ENCODE measurements at places on chromosomes 12 and 14.

DNA sequence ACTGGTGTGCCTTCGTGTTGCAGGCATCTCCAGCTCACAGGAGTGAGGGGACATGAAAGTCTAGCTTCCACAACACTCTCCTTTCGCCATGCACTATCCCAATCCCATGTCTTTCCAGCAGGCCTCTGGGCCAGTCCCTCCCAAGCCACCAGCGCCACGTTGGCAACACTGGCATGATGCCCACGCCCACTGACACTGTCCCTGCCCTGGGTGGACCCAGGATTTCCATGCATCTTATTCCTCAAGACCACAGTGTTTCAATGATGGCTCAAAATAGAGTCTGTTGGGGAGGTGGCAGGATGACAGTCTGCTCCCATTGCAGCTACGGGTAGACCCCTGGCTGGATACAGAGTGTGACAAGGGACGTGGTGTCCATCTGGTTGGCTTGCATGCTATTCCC, 2.3 kb downstream of the SP7 start:
- no peak for DNase-seq

DNA sequence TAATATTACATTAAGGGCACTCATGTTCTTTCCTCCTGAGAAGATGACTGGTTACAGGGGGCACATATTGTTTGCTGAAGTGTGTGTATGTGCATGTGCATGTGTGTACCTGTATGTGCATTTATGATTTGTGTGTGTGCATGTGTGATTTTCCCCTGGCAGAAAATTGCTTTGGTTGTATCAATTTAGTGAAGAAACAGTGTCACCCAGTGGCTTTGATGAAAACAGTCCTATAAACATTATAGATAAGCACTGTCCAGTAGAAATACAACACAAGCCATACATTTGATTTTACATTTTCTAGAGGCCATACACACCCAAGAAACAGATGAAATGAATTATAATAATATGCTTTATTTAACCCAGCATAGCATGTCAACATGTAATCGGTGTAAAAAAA, 8.6 kb downstream of the PDE3A start:
- DNase-seq: no peak

DNA sequence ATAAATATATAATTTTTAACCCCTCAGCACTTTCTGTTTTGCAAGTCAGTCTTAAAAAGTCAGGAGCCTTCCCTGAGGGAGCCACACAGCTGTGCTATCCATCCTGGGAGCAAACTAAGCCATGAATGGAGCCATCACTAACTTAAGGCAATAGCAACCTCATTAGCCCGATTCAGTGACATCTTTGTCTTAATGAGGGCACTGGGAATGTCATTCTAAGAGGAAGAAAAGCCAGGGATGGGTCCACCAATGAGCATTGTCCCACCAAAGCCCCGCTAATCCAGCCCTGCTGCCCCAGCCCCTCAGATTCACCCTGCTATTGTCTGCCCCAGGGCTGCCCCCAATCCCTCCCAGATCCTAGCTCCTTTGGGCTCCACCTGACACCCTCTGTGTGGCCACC, 19.5 kb downstream of the GSC start:
- DNase-seq: no peak

DNA sequence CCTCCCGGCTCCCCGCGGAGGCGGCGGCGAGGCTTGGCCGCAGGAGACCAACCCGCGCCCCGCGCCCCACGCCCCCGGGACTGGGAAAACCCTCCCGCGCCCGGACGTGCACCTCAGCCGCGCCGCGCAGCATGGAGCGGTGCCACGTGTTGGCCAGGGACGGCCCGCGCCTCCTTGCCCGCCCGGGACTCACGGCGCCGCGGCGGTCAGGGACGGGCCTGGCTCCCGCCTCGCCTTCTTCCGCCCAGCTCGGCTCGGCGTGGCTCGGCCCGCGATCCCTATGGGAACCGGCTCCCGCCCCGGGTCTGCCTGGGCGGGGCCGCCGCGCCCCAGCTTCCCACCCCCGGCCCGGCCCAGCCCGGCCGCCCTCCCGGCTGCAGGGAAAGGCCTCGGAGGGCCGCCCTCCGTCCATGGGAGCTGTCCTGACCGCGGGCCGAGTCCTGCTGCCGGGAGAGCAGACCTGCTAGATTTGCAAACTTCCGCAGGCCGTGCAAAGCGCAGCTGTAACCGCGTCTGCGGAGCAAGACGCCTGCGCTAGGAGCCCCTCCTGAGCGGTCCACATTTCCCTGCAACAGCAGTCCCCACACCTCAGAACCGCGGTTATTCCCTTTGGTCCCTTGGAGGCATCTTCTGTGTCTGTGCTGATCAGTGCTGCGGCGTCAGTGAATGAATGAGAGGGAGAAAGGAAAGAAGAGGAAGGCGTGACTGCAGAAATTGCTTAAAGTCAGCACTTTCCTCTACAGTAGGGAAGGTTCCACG, at the start of gene CDKL1:
Gene CDKL1, minus strand, starts transcription at position 251 of the 759 bp plus-strand sequence. CDS start 1,013 bp downstream, outside the sequence.
- DNase-seq: peak; percentile 53

All from activated naive CD4-positive, alpha-beta T cell treated with anti-CD3 and anti-CD28 coated beads for 36 hours (primary cell).